NCI-H2171 treated with DMSO at 0.1 percent for 48 hours (cell line): ENCODE measurements at places on chromosomes 4 and X.
A peak's percentile ranks its signal among the peaks of the same experiment; 100 is the strongest.

DNA sequence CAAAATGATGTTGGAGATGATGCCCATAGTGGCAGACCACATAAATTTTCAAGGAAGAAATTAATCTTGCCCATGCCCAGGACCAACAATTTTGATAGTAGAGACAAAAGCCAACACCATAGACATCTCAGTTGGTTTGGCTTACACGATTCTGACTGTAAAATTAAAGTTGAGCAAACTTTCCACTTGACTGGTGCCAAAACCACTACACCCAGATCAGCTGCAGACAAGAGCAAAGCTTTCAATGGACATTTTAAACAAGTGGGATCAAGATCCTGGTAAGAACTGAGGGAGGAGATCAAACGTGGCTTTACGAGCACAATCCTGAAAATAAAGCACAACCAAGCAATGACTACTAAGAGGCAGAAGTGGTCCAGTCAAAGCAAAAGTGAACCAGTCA, 90.7 kb downstream of the PAPSS1 start:
- no peak for DNase-seq

DNA sequence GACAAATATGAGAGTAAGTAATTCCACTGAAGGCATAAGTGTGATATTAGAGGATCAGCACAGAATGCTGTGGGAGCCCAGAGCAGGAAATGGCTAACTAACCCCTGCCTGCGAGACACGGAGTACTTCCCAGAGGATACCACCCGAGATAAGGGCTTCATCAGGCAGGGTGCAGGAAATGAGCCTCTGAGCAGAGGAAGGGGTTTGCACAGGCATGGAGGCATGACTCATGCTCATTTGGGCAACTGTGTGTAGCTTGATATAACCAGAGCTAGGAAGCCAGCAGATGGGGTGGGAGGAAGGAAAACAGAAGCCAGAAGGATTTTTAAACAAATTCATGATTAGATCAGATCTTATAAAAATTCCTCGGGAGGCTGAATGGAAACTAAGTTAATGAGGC, 70.0 kb upstream of the TSPAN5 start:
- DNase-seq: peak; percentile 12

DNA sequence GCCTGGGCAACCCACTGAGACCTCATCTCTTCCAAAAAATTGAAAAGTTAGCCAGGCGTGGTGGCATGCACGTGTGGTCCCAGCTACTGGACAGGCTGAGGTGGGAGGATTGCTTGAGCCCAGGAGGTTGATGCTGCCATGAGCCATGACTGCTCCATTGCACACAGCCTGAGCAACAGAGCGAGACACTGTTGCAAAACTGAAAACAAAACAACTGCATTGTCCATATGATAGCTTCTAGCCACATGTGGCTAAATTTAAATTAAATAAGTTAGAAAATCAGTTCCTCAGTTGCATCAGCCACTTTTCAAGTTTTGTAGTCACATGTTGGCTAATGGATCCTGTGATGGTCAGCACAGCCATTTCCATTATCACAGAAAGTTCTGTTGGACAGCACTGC, 67.9 kb downstream of the GAB1 start:
- no peak for DNase-seq

GRCh38 chr4:96952610-96953009, 1112.7 kb downstream of the PDHA2 start:
- DNase-seq: no peak

DNA sequence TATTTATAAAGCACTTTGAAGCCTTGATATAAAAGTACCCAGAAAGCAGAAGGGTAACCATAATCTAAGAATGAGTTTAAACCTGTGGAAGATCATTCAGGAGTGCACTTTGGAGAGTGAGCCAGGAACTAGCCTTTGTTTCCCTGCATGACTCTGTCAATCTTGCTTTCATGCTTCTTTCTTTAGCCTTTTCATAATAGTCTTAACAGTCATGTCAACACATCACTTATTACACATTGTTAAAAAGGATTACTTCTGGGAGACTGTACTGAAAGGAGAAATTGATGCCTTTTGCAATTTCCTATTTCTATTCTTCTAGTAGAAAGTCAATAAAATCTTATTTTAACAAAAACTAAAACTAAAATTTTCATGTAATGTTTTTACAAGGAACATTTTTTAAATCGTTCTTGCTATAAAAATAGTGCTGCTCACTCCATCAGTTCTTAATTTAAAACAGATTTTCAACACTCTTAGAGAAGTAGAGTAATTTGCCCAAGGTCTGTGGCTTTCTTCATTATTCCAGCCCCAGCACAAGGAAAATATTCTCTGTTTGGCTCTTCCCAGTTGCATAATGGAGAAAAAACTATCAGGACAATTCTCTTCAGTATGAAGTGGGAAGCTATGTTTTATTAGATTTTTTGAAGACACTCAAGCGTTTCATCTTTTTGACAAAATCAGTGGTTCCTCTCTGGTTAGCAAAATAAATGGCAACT, 35.4 kb upstream of the SPP1 start:
- no peak for DNase-seq

- no peak for DNase-seq
Observed at GRCh38 chr4:102878901-102879300, 10.1 kb downstream of the CISD2 start.
